ENCODE measurements at places on chromosomes 3 and 15. TPM values are rescaled to one million over a fixed set of nuclear protein-coding genes. Genes with fewer than 3 reads are reported as not detected.

Gene LMLN
- 21.8 TPM for total RNA-seq

DNA sequence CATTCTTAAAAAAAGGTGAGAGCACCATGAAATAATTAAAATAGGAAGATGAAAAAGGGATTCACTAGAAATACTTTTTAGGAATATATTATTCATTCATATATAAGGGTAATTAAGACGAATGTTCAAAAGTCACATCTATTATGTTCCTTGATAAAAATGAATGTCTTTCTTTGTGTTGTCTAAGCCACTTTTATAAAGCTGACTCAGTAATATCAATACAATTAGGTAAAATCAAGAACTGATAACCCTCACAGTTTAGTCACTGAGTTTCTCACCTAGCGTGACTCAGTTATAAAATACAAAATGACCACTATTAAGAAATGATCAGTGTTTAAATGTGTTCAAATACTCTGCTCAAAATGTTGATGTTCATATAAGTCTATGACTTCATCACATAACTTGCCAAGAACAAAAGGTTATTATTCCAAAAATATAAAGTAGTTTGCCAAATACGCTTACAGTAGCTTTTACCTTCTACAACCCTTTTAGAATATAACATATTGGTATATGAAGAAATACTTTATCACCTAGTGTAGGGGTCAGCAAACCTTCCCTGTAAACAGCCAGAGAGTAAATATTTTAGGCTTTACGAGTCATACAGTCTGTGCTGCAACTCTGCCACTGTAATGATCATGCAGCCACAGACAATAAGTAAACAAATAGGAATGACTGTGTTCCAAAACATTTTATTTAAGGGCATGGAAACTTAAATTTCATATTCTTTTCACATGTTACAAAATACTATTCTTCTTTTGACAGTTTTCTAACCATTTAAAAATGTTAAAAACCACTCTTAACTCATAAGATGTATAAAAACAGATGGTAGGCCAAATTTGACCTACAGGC is 369.8 kb downstream of the TBC1D5 start:
- no peak for DNase-seq

Gene SLC9C1
- total RNA-seq, result not detected

- no peak for DNase-seq
These were observed 449.8 kb downstream of the TAFA4 start for GRCh38 chr3:68482565-68482964.

DNA sequence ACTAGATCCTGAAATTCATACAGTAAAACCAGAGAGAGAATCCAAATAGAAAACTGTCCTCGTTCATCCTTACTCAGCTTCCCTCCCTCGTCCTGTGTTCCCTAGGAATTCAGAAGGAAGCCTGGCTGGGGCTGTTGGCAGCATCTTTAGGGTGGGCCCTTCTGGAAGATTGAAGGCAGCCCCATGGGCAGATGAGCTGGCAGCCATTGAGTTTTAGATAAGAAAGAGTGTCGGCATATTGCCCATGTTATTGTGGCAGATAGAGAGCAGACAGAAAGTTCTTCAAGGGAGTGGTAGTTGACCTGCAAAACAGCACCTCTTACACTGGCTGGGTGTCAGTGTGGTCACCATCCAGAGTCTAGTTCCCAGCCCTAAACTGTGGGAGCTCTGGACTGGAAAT is 23.5 kb downstream of the TMOD2 start:
- no peak for DNase-seq

GRCh38 chr15:56788359-56788758 is 55.0 kb upstream of the ZNF280D start:
- DNase-seq, result no peak

DNA sequence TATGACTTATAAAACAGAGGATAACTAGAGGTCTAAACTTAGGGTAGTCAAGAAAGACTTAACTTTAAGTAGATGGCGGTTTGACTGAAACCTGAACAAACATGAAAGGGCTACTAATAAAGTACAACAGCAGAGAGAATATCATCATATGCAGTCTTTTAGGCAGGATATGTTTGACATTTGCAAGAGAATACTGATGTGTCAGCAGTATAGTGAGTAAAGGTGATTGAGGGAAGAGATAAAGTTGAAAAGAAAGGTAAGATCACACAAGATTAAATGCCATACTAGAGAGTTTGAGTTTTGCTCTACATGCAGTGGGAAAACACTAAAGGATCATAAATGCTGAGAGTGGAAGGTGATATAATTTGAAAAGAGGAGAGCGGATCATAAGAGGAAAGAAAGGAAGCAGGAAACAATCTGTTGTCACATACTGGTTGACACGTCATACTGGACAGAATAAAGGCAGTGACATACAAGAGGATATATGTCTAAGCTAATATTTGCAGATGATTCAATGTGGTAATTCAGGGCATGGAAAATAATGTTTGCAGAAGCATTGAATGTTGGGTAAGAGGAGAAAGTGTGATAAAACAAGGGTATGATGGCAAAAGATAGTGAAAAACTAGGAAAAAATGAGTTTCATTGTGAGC is 223.0 kb downstream of the EPHA6 start:
- no peak for DNase-seq

DNA sequence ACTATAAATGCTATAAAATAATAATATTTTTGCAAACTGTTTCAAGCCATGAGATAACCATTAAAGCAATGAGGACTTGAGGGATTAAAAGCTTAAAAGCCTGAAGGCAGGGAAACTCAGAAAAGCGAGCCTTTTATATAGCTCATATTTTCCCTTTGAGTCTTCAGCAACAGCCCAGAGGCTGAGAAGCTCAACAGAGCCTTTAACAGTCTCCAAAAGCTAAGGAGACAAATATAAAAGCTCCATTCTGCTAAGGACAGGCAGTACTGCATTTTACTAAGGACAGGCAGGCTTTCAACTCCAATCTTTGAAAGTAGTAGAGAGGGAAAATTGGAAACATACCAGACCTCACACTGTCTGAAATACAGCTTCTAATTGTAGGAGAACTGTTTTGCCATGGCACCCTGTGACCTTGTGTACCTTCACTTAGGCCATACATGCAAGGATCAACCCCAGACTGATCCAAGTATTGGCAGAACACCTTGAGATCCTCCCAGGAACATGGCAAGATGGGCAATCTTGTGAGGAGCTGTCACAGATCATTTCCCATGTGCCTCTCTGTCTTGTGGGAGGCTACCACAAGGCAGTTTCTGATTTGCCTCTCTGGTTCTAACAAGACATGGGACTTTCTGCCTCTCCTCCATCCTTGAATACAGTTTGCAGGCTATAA is 53.1 kb upstream of the ARNT2 start:
- no peak for DNase-seq

GRCh38 chr3:161035711-161036110 is 69.4 kb downstream of the B3GALNT1 start:
- DNase-seq, result no peak

DNA sequence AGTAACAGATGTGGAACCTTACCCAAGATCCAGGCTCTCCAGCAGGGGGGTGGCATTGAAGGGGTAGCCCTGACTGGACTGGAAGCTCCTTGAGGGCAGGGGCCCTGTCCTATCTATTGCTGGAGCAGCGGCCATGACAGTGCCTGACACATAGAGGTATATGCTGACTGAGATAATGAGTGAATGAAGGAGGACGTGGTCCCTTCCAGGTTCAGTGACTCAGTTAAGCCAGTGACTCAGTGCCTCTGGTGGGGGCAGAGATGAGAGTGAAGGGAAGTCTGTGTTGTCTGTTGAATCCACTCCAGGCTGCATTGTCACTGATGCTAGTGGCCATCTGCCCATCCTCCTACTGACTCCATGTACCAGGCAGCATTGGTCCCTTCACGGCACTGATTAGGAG is 13.0 kb upstream of the CTXND1 start:
- no peak for DNase-seq

All from Panc1 (cell line).